ENCODE measurements at places on chromosomes 12 and 14. TPM values are rescaled to one million over a fixed set of nuclear protein-coding genes. Genes with fewer than 3 reads are reported as not detected.

Gene P2RX7
- total RNA-seq = 2.4 TPM

Gene MGP
- total RNA-seq = not detected

Gene MYO1H
- not detected for total RNA-seq

Gene PROX2
- 0.12 TPM for total RNA-seq

Gene NOC4L
- total RNA-seq = 10.9 TPM

Gene RPS6KL1
- 0.32 TPM for total RNA-seq
